ENCODE measurements at places on chromosomes 2 and 18.
A peak's percentile ranks its signal among the peaks of the same experiment; 100 is the strongest.

DNA sequence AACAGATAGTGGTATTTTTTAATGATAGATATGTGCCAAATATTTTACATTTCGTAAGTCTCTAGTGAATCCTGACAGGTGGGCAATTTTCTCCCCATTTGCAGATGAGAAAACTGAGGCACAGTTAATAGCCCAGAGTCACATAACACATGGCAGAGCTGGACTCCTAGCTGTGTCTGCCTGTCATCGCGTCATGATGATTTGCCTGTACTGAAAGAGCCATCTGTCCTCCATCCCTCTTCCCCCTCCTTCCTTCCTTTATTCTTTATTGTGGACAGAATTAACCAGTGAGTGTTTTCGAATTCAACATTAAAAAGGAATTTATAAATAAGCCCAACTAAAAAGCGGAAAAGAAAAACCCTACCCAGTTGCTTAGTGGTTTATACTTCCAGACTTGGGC, 3.2 kb downstream of the DNAJB2 start:
- DNase-seq = no peak

- no peak for DNase-seq
Observed at GRCh38 chr2:56448403-56449001, 264.7 kb downstream of the CCDC85A start.

GRCh38 chr18:46320297-46320696, 216.1 kb downstream of the HAUS1 start:
- no peak for DNase-seq

GRCh38 chr2:154554046-154554445, 144.4 kb upstream of the KCNJ3 start:
- no peak for DNase-seq

DNA sequence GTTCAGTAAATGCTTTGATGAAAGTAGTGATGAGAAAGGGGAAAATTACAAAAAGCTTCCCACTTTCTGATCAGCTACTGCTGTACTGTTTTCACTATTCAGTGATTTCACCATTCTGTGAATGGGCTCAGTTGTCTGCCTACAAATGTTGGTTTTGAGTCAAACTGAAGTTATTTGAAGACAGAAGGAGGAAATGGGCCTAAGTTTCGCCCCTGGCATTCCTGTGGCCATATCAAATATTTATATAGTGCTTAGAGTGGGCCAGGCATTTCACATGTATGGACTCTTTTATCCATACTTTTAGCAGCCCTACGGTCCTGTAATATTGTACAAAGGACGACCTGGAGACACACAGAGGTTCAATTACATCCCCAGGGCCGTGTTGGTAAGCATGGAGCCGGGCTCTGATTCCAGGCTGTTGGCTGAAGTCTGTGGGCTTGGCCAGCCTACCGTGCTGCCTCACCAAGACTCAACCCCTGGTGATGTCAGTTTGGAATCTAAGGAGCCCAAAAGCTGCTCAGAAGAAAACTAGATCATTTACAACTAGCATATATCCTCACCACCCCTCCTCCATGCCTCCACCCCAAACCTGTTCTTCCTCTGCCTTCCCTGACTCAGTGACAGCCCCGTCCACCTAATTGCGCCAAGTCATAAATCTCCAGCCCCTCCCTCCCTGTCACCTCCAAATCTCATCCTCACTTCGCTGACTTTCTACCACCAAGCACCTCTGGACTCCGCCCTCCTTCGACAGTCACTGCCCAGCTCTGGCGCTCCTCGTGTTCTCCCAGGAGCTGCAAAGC, 10.1 kb upstream of the GRHL1 start:
- no peak for DNase-seq

DNA sequence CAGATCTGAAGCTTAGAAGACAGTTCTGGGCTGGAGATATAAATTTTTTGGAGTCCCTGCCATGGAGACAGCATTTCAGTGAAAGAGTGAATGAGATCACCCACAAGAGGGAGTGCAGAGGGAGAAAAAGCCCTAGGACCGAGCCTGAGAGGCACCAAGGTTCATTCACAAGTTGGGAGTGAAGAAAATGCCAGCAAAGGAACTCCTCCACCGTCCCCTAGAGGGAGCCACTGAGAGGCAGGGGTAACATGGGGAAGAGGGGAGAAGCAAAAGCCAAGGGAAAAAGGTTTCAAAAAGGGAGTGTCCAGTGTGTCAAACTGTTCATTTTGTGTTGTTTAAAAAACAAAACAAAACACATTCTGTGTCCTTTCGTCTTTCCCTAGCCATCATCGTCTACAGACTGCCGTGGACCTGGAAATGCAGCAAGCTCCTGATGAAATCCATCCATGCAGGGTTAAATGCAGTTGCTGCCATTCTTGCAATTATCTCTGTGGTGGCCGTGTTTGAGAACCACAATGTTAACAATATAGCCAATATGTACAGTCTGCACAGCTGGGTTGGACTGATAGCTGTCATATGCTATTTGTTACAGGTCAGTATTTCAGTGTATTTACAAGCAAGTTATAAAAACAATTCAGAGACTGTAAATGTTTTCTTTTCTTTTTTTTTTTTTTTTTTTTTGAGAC, 19.1 kb downstream of the CYBRD1 start:
- DNase-seq = no peak

- DNase-seq = no peak
Observed at GRCh38 chr2:45981384-45981930, 315.8 kb upstream of the EPAS1 start.

DNA sequence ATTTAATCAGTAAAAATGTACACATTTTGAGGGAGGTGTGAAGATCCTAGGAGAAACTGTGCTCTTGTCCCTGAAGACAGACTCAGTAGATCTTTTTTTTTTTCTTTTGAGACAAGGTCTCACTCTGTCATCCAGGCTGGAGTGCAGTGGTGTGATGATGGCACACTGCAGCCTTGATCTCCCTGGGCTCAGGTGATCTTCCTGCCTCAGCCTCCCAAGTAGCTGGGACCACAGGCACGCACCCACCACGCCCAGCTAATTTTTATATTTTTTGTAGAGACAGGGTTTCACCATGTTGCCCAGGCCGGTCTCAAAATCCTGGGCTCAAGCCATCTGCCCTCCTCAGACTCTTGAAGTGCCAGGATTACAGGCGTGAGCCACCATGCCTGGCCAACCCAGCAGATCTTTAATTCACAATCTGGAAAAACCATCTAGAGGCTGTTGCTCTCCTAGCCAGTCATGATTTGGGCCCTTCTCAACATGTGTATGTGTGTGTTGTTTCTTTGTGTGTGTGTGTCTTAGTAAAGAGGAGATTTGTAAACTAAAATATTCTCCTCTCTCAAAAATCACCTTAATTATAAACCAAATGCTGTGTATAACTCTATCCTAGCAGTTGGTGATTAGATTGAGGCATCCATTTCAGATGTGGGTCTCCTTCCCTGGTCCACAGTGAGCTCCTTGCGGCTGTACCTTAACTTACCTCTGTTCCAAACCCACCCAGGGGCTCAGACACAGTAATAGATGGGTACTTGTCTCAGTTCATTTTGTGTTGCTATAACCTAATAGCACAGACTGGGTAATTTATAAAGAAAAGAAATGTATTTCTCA, 3.9 kb upstream of the MYCN start:
- DNase-seq = no peak

DNA sequence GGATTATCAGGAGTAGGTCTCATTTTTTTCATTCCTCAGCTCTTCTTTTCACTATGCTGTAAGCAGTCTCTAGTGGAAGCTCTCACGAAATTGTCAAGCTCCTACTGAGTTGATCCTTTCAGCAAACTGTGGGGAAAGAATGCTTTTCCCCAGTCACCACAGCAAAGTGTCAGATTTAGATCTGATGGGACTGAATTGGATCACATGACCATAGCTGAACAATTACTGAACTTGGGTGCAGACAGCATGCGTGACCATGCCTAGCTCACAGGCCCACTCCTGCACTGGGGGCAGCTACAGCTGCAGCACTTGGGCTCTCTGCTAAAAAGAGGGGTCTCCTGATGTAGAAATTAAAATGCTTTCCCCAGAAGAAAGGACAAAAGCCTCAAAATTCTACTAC, 3.1 kb downstream of the ARHGAP15 start:
- DNase-seq = peak; percentile 29
